ENCODE measurements at places on chromosomes 11 and 22. TPM values are rescaled to one million over a fixed set of nuclear protein-coding genes. Genes with fewer than 3 reads are reported as not detected.
A peak's percentile ranks its signal among the peaks of the same experiment; 100 is the strongest.

DNA sequence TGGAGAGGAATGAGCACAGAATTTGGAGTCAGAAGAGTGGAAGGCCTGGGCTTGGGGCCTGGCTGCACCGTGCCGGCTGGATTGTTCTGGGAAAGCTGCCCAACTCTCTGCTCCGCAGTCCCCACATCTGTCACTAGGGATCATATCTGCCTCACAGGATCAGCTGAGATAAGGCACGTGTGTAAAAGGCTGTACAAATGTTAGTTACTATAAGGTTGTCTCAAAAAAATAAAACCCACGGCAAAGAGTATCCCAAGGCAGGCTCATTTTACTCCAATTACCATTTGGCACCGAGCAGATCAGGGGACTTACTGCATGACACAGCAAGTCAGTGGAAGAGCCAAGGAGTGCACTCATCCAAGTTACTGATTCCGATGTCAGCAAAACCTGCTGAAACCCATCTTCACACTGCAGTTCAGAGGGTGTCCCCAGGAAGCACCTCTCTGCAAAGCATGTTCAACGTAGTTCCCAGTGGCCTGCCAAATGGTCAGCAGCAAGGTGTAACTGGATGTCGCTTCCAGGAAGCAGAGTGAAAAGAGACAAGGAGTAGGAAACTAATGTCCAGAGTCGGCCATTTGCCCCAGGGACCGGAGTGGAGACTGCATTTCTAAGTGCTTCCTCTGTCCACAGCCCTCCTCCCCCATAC, 18.1 kb upstream of the MRTFA start:
- DNase-seq: peak; percentile 85

DLG2 gene
- 1.6 TPM for polyA plus RNA-seq

- DNase-seq: peak; percentile 71
Measured at GRCh38 chr11:90204832-90205646, 17.8 kb downstream of the CHORDC1 start.

MMP27 gene
- not detected for polyA plus RNA-seq

C11orf86 gene
- polyA plus RNA-seq: not detected

DUSP8 gene
- polyA plus RNA-seq: 2.8 TPM

CDC45 gene
- polyA plus RNA-seq: 2.3 TPM

GTSE1 gene
- polyA plus RNA-seq: 2.7 TPM

DNA sequence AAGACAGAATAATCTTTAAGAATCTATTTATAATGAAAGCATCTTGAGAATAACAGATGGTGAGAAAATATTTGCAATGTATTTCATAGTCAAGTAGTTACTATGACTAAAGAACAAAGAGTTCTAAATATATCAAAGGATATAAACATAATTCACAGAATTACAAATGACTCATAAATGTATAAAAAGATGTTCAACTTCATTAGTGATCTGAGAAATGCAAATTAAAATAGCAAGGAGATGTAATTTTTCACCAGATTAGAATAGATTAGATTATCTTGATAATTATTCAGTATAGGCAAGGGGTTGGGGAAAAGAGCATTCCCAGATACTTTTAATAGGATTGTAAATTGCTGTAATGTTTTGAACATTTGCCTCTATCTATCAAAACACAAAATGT, 30.1 kb upstream of the PAMR1 start:
- no peak for DNase-seq

GRCh38 chr11:73453562-73453961, 77.4 kb downstream of the RELT start:
- DNase-seq: no peak

SHISA8 gene
- polyA plus RNA-seq: not detected

MIOX gene
- not detected for polyA plus RNA-seq

- no peak for DNase-seq
Measured at GRCh38 chr11:1082728-1083620, 8.3 kb downstream of the MUC2 start.

DNA sequence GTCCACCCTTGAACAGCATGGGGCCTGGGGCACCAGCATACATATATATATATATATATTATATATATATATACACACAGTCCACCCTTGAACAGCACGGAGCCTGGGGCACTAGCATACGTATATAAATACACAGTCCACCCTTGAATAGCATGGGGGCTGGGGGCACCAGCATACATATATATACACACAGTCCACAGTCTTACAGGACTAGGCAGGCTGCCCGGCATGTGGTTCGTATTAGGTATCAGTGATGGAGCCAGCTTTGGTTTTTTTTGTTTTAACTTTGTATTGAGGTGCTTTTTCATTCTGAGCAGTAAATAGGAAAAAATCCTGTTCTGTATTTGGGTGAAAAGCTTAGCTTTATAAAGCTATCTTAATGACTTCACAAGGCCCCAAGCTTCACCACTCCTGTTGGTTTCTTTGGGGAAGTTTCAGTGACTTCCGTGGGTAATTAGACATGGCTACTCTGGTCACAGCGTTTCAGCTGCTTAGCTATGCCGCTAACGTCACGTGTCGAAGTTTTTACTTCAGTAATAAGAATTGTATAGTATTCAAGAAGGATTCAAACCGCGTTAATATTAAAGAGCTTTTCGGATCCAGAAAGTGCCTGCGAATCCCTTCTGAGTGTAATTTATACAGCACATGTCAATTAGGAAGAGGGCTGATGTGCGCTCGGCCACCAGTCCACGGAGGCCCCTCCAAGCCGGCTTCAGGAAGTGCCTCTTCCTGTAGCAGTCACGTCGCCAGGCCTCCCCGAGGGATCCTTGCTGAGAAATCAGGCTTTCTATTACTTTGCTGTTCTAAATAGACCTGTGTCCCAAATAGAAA, 179.7 kb downstream of the TBC1D22A start:
- DNase-seq: no peak

GRCh38 chr11:76318744-76319384, 62.1 kb downstream of the THAP12 start:
- DNase-seq: peak; percentile 90

GRCh38 chr22:24681236-24681635, 78.2 kb downstream of the GGT1 start:
- no peak for DNase-seq

DNA sequence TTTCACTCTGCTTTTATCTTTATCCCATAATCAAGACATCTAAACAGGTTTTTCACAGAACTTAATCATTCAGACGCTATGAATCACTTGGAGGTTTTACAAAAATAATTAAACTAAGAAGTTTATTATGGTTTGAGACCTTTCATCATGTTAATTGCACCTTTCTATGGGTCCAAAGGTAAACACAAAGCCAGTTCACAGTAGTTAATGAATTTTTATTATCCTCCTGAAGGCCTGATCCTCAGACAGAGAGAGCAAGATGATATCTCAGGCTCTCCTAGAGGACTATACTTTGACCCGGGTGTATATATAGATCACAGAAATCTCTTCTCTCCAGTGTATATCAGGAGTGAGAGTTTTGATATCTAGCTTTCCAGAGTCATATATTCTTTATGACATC, 1044.3 kb upstream of the RAG2 start:
- DNase-seq: no peak

KRTAP5-7 gene
- not detected for polyA plus RNA-seq

GRCh38 chr22:37638391-37639069, 939 bp upstream of the SH3BP1 start:
- peak; percentile 81 for DNase-seq

PRR33 gene
- polyA plus RNA-seq: 0.03 TPM

DNA sequence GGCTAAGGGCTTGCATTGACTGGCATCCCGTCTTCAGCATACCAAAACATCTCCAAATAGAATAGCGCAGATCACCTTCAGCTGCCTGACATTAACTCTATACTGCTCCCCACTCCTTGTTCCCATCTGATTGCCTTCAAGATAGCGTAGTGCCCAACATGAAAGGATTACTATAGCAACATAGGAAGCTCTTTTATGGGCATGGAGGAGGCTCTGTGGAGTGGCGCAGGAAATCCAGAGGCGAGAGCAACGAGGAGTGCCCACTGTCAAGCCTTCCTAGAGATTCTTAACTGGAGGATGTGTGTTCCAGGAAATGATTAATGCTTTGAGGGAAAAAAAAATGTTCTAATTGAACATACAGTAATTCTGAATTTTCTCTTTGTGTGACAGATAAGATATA, 213.3 kb downstream of the CADM1 start:
- no peak for DNase-seq

KDM4E gene
- not detected for polyA plus RNA-seq

DNA sequence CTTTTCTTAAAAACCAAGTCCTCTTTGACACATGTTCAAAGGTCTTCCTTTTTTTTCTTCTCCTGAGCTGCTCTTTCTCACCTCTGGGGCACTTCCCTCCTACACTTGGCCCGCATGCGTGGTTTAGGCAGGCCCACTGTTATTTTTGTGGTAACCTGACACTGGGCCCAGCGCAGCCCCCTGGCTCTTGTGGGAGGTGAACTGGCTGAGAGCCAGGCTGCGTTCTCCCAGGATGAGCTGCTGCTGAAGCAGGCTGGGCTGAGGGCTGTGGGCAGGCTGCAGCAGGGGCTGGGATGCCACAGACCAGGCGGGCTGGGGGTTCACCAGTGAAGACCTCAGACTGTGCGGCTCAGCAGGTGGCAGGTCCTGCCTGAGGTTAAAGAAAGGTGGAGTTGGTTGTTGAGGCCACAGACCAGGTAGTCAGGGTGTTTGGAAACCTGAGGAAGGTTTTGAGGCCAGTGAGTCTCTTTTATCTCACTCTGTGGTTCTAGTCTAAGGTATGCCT, 72.4 kb downstream of the TEAD1 start:
- DNase-seq: no peak

DNA sequence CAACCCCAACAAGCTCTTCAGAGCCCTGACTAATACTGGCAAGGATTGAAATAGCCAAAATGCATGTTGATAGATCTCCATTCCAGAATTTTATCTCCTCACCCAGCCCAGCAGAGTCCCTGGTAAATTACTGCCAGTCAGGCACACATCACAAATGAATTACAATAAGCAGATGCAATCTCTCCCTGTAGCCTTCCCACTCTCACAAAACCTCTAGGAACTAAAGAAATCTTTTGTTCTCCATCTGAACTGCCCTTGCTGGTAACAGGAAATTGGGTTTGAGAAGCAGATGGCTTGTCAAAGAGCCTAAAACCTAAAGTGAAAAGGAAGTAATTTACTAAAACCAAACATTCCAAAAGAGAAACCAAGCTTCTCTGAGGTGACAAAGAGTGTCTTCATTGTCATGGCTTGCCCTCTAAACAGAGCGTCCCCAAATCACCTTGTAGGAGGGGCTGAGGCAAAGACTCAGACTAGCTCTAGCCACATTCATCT, 59.5 kb downstream of the FAM168A start:
- no peak for DNase-seq

Data from stomach (tissue), 19 donors.